Kidney epithelial cell (primary cell): ENCODE measurements at places on chromosomes 12 and 14.

GRCh38 chr14:35369701-35370191 is 34.8 kb downstream of the NFKBIA start:
- no peak for DNase-seq

DNA sequence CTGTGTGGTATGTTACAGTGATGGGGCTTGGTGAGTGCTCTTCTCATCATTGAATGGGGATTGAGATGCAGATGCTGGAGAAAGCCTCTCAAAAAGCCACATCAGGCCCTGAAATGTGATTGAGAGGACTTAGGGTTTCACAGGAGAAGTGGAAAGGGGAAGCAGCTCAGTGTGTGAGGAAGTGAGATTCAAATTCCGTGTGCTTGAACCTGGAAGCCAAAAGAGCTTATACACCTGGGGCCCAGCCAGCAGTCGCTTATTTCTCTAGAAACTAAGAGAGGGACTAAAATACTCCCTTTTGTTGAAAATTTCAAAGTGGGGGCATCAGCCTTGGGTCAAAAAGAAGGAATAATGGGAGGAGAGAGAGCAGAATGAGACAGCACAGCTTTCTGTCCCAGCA is 39.1 kb upstream of the GZMB start:
- no peak for DNase-seq

GRCh38 chr14:61492474-61492873 is 171.1 kb downstream of the PRKCH start:
- no peak for DNase-seq

GRCh38 chr14:66078006-66078405 is 408.2 kb upstream of the CCDC196 start:
- no peak for DNase-seq

- no peak for DNase-seq
Measured at GRCh38 chr12:127398016-127398710, 868.8 kb upstream of the TMEM132C start.

DNA sequence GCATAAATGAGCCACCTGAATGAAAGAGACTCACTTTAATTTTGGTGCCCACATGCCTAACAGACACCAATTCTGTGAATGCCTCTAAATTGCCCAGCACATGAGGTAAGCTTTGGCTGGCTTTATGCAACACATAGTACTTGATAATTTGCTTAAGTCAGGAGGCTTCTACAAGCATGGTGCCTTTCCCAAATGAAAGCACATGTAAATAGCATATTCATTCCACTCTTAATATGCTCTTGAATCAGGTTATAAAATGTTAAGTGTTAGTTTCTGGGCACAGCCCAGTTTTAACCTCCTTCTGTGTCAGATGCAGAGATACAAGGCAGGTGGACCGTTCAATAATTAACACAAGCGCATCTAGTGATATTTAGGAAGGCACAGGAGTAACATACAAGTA is 15.6 kb downstream of the TMCC3 start:
- DNase-seq = no peak

DNA sequence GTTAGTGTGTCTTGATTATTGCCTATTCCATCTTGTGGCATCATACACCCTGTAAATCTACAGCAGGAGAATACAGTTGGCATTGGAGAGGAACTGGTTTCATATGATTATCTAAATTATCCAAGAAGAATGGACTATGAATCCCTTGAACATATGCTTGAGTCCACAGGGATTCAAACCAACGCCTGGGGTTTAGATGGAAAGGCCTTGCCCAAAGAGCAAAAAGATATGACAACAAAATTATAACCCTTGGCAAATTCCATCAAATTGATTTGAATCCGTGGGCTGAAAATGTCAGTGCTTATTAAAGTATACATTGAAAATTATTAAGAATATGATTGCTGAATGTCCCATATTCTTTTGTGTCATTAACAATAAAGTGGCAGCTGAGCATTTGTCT is 108.2 kb downstream of the PDE3A start:
- DNase-seq = no peak

DNA sequence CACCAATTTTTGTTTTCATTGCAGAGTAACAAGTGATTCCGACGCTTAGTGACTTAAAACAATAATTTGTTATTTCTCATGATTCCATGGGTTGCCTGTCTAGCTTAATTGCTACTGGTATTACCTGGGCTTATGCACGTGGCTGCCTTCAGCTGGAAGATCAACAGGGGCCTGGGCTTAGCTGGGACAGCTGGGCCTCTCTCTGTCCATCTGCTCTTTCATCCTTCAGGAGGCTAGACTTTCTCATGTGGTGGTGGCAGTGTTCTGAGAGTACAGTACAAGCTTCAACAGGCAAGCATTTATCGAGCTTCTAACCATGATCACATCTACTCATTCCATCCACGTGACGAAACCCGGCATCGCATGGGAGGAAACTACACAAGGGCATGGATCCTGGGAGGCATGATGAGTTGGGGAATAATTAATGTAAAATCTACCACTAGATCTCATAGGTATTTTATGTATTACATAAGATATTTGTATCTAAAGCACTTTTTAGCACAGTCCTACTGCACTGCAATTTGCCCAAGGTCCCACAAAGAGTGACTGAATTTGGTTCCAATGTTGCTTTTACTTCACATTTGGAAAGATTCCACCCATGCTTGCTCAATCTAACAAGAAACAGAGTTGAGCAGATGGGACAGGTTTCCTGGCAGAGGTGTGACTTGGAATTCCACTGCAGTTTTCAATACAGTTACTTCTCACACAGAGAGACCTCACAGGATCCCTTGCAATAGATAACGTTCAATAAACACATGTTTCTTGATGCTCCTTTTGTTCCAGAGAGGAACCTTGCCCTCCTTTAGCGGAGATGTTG is 153.1 kb upstream of the FRMD6 start:
- no peak for DNase-seq

DNA sequence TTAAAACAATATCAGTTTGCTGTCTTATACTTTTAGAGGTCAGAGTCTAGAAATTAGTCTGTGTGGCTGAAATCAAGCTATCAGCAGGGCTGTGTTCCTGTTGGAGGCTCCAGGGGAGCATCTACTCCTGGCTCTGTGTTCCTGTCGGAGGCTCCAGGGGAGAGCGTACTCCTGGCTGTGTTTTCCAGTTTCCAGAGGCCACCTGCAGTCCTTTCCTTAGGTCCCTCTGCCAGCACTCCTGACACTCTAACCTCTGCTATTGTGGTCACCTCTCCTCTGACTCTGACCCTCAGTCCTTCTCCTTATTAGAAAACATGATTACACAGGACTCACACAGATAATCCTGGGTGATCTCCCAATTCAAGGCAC is 1140.7 kb upstream of the TMEM132C start:
- DNase-seq = no peak

DNA sequence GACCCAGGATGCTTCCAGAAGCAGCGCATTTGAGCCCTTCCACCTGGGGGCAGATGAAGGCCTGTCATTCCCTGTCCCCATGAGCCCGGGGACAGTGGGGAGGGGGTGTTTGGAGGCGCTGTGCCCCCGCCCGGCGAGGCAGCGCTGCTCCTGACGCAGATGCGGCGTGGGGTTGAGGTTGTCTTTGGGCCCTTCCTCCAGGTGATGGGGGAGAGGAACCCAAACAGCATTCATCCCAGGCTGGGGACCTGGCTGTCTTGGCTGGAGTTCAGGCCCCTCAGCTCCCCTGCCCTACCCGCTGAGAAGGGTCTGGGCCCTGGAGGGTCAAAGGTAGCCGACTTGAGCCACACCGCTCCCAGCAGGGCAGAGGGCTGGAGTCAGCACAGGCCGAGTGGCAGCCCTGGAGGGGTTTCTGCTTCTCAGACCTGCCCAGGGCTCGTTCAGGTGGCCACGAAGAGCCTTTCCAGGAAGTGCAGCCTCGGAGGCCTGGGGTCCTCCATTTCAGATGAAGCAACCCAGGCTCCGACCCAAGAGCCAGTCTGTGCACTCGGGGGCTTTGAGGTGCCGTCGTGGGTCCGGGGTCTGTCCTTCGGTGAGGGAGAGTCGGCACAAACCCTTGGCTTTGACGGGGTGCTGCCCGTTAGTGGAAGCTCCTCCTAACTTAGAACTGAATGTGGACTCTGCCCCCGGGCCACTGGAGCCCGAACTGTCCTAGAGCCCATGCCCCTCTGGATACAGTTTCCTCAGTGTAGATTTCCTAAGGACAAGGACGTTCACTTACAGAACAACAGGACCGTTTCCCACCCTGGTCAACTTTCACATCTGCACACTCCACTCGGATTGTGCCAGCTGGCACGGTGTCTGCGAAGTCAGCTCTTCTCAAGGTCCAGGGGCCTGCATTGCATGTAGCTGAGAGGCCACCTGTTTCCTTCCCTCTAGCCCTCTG is 16.1 kb downstream of the ACADS start:
- no peak for DNase-seq

DNA sequence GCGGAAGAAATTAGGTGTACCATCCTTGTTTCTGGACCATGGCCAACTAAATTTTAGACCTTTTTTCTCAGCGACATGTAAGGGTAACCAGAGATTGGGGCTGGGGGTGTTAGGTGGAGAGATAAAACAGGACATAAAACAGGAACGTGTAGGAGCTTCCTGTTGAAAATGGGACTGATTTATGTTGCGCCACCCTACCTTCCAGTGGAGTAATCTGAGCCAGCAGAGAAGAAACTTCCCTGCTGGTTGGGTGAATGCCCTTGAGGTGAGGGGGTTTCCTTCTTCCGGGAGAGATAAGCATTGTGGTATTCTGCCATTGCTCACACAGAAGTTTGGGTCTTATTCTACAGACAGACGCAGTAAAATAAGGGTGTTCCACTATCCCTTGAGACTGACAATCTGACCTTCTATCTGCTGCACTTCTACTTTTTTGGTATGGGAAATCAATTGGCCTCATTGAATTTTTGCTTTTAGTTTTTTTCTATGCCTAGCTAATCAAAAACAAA is 417.6 kb downstream of the PCNX1 start:
- no peak for DNase-seq
